ENCODE measurements at places on chromosomes 6 and 20.

DNA sequence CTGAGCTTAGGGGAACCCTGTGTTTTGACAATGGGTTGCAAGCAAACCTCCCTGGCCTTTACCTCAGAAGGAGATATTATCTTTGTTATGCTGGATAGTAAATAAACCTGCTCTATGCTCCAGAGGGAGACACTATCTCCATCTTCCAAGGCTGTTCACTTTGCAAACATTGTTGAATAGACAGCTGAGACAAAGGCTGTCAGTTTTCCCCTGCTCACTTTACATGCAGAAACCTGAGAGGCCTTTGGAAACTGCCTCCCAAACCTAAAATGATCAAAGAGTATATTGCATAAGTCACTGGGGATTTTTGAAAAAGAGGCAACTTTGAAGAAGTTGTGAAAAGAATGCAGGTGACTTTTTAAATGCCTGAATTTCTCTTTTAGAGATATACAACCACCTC lies 61.6 kb downstream of the MRAP2 start:
- no peaks in the 10 kb centered on the region for H3K36me3 ChIP-seq
- no peaks in the 10 kb centered on the region for H3K27me3 ChIP-seq

DNA sequence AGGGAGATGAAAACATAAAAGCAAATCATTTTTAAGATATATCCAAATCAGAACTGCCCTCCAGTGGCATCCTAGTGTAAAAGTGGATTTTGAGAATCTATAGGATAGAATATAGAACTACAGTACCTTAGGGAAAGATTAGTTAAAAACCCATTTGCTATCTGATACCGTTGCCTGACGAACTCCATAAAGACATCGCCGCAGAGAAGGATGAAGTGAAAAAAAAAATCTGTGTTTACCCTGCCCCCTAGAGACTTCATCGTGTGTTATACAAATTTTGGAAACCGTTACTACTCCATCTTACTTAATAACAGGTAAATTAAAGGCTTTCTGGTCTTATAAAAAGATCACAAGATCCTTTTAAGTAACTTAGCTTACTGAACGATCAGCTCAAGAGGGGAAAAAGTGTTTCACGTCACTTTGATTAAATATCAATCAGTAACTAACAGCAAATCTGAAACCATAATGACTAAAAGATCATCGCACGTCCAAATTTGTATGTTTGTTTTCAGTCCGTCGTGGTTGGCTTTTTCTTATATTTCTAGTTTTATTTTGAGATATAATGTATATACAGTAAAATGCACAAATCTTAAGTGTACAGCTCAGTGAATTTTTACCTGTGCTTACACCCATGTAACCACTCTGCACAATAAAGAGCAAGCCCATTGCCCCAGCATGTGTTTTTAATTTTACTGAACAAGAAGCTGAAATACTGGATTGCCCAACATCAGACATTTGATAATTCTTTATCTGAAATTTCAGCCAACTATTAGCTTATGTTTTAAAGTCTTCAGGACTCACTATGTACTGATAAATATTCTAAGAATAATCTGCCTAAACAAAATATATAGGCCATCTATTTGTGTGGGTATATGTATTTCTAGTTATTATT lies 881 bp upstream of the MCM3 start:
- no peak for DNase-seq
- no peaks in the 10 kb centered on the region for H3K27me3 ChIP-seq
- H3K27ac ChIP-seq = peak overlapping the region; percentile 67
- H3K4me3 ChIP-seq = peak overlapping the region; percentile 75
- peaks cover 22% of the 10 kb centered on the region for H3K36me3 ChIP-seq

GRCh38 chr6:130239755-130240154 lies 17.0 kb upstream of the SAMD3 start:
- no peaks in the 10 kb centered on the region for H3K36me3 ChIP-seq
- H3K4me3 ChIP-seq = no peak overlapping the region
- no peak for DNase-seq
- H3K27ac ChIP-seq = no peak overlapping the region
- H3K27me3 ChIP-seq = no peaks in the 10 kb centered on the region
- no peaks in the 10 kb centered on the region for H3K4me1 ChIP-seq

DNA sequence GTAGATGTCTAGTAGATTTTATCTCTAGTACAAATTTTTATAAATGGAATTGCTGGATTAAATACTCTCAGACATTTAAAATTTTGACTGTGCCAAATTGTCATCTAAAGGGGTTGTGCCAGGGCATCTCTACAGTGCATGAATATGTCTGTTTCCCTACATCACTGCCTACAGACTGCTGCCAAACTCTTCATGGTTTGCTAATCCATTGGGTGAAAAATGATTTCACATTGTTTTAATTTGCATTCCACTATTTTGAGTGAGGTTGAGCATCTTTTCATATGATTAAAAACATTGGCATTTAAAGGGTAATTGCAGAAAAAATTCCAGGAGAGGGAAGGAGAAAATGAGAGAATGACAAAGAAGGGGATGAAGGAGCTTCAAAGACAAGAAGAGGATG lies 267.7 kb upstream of the RNF24 start:
- no peak overlapping the region for H3K4me3 ChIP-seq
- no peaks in the 10 kb centered on the region for H3K4me1 ChIP-seq
- no peaks in the 10 kb centered on the region for H3K27me3 ChIP-seq
- DNase-seq = no peak

GRCh38 chr6:32868257-32868788 lies 14.3 kb downstream of the PSMB9 start:
- no peak overlapping the region for H3K4me3 ChIP-seq
- peak; percentile 74 for DNase-seq
- H3K36me3 ChIP-seq = no peaks in the 10 kb centered on the region
- no peaks in the 10 kb centered on the region for H3K27me3 ChIP-seq

DNA sequence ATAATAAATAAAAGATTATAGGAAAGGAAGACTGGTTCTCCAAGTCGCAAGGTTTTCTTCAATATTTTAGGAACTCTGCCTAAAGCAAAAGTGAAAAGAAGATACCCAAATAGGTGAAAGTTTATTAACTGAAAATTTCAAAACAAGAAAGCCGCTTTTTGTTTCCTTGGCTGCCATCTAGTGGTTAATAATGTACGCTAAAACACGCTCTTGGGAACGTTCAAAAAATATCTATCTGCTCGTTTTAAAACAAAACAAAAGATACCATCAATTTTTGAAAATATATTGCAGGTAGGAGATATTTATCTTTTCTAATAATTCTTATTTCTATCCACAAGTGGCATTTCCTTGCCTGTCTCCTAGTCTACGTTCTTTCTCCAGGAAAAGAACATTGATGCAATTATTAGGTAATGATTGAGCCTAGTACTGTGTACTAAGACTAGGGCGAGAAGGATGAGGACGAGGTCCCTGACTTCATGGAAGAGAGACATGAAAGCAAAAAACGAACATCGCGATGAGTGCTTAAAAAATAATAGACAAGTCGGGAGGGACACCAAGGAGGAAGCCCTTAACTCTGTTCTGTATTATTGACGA lies 97.2 kb downstream of the SPTLC3 start:
- H3K4me3 ChIP-seq = no peak overlapping the region
- H3K27me3 ChIP-seq = no peaks in the 10 kb centered on the region
- no peaks in the 10 kb centered on the region for H3K36me3 ChIP-seq
- DNase-seq = no peak
- no peaks in the 10 kb centered on the region for H3K4me1 ChIP-seq
- no peak overlapping the region for H3K27ac ChIP-seq

DNA sequence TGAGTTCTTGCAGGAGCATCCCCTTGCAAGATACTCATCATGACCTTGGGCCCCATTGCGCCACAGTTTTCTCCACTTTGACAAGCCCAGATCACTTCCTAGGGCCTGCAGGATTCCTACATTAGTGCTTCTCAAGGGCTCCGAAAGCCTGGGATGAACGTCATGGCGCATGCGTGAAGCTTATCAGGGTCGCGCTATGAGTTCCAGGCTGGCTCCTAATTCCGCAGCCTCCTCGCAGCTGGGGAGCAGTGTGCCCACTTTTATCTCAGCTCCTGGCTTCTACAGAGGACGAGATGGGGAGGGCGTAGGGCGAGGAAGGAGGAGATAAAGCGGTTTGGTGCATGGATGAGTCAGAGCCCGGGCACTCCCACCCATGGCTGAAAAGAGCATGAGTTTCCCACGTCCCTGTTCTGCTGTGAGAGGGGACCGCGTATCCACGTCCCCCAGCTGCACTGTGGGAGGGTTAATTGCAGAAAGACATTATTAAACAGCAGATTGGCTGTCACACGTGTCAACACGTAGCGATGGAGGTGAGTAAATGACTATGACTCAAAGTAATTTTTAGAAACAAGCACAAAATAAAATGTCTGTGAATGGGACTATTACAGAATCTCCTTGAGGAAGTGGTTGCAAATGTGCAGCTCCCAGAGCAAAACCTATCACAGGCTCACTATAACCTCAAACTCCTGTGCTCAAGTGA lies 72.9 kb upstream of the DSP start:
- no peak for DNase-seq
- H3K27ac ChIP-seq = no peak overlapping the region
- H3K4me1 ChIP-seq = no peaks in the 10 kb centered on the region
- no peak overlapping the region for H3K4me3 ChIP-seq

- H3K27ac ChIP-seq = no peak overlapping the region
- no peak overlapping the region for H3K4me3 ChIP-seq
Observed at GRCh38 chr6:133503336-133503729, 262.2 kb downstream of the EYA4 start.

DNA sequence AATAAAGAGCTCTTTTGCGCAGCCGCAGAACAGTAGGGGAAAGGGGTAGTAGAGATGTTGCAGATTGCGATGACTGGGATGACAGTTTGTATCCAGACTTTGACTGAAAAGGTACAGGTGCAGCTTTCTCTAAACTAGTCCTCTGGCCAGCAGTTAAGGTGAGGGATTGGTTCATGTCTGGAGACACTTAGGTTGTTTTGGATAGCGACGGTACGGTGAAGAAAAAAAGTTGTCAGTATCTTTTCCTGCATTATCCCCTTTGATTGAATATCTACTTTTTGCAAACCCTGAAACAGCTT lies 537 bp downstream of the PRR3 start:
- peak overlapping the region; percentile 83 for H3K4me3 ChIP-seq
- peaks cover 6% of the 10 kb centered on the region for H3K4me1 ChIP-seq
- peak; percentile 29 for DNase-seq
- no peaks in the 10 kb centered on the region for H3K27me3 ChIP-seq
- H3K36me3 ChIP-seq = peaks cover 14% of the 10 kb centered on the region
- H3K27ac ChIP-seq = peak overlapping the region; percentile 94

DNA sequence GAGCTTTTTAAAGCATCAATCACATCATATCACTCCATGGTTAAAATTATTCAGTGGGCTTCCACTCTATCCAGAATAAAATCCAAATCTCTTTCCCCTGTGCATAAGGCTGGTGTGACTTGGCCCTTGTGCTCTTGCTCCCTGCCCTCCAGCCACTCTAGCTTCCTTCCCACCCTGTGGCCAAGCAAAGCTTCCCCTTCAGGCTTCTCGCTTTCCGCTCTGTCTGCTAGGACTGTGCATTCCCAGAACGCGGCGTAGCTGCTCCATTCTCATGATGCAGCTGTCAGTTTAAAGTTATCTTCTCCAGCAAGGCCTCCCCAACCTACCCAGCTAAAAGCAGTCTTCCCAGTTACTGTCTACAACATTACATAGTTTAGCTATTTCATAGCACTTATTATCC lies 19.4 kb upstream of the KCNK16 start:
- no peak for DNase-seq
- H3K27me3 ChIP-seq = no peaks in the 10 kb centered on the region
- no peaks in the 10 kb centered on the region for H3K4me1 ChIP-seq
- H3K27ac ChIP-seq = no peak overlapping the region
- H3K36me3 ChIP-seq = no peaks in the 10 kb centered on the region
- no peak overlapping the region for H3K4me3 ChIP-seq

DNA sequence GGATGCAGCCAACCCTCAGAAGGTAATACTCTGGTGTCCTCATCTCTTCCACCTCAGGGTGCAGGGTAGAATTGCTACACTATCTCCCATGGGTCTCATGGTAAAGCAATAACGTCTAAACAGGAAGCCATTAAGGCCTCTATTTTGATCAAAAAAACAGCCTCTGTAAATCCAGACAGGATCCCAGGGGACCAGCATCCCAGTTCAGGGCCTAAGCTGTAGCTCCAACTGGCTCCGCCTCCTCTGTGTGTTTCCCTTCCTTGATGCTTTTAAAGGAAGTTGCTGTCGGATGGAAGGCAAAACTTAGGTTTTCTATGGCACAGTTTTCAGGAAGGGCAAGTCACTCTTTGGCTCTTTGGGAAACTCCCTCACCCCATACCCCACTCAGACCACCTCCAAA lies 222.0 kb downstream of the MAFB start:
- H3K36me3 ChIP-seq = no peaks in the 10 kb centered on the region
- H3K27ac ChIP-seq = no peak overlapping the region
- H3K27me3 ChIP-seq = no peaks in the 10 kb centered on the region
- no peak overlapping the region for H3K4me3 ChIP-seq

- H3K36me3 ChIP-seq = no peaks in the 10 kb centered on the region
- no peak overlapping the region for H3K27ac ChIP-seq
- no peak overlapping the region for H3K4me3 ChIP-seq
- H3K4me1 ChIP-seq = no peaks in the 10 kb centered on the region
- no peaks in the 10 kb centered on the region for H3K27me3 ChIP-seq
Observed at GRCh38 chr20:51791626-51792025, 10.7 kb downstream of the SALL4 start.

GRCh38 chr20:5865604-5866003 lies 84.7 kb downstream of the TRMT6 start:
- no peak for DNase-seq
- no peak overlapping the region for H3K27ac ChIP-seq
- no peak overlapping the region for H3K4me3 ChIP-seq
- no peaks in the 10 kb centered on the region for H3K36me3 ChIP-seq

DNA sequence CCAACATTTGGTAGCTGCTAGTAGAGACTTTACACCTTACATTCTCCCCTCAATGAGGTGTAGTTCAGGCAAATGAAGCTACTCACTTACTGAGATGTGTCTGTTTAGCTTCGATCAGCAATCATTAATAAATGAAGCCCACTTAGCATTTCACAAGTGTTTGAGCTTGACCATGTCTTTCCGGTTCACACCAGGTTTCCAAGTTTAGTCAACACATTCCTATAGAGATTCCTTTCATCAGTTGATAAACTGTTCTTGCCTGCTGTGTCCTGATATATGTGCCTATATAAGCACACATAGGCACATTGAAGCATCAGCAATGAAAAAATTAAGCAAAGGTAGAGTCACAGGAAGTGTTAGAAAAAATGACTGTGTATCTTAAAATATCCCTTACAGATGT lies 150.0 kb downstream of the BTBD3 start:
- no peaks in the 10 kb centered on the region for H3K36me3 ChIP-seq
- no peak overlapping the region for H3K27ac ChIP-seq
- no peaks in the 10 kb centered on the region for H3K4me1 ChIP-seq
- no peak for DNase-seq
- H3K27me3 ChIP-seq = no peaks in the 10 kb centered on the region
